ENCODE measurements at places on chromosomes 1 and 21.

- no peak for DNase-seq
These were observed 70.8 kb downstream of the RWDD3 start for GRCh38 chr1:95304803-95305202.

DNA sequence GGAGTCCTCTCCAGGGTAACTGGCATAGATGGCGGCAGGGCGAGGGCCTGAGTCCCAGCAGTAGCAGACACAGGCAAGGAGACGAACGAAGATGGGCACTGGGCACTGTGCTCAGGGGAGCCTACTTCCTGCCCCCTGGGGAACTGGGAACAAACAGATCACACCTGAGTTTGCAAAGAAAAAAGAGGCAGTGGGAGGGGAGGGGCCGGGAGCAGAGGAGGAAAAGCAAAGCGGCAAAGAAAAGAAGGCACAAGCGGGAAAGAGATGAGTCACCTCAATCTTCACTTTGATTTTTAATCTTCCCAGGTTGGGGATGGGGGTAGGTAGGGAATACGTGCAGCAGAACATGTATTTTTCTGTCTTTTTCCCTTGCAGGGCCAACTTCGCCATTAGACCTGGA is 44.0 kb downstream of the ZSCAN20 start:
- no peak for DNase-seq

DNA sequence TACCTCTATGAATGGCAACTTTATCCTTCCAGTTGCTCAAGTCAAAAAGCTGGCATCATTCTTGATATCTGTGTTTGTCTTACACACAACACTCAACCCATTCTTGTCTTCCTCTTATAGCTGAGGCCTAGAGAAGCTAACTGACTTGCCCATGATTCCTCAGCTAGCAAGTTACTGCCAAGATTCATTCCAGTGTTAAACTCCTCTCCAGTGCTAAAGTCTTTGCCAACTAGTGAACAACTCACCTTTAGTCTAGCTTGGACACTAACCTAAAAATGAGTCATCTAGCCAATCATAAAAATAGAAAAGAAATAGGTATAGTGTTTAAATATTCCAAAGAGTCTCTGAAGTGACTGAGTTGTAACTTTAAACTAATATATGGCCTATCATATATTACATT is 45.6 kb upstream of the RGS2 start:
- no peak for DNase-seq

DNA sequence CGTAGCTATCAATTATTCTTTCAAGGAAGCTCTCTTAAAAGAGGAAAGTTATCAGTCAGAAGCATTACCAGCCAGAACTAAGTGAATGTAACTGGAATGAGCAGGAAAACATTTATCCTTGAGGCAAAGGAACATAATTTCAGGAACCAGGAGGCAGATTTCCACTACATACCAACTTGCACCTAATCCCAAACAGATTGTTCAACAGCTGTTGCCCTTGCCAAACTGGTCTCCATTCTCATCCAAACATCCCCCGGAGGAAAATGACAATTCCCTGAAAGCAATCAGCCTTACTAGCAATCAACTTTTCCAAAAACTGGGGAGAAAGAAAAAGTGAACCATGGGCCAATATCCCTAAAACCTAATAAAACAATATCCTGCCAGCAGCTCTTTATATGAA is 35.0 kb downstream of the ENAH start:
- no peak for DNase-seq

GRCh38 chr1:160727316-160727640 is 11.8 kb upstream of the SLAMF7 start:
- DNase-seq = no peak

GRCh38 chr1:220219865-220220698 is 52.2 kb downstream of the RAB3GAP2 start:
- DNase-seq = no peak

- DNase-seq = no peak
These were observed 361.0 kb downstream of the ADGRL2 start for GRCh38 chr1:82161700-82162141.

- DNase-seq = no peak
These were observed 75.5 kb downstream of the CAMK2N1 start for GRCh38 chr1:20410503-20410902.

GRCh38 chr1:63916485-63917360 is 142.9 kb downstream of the ROR1 start:
- DNase-seq = no peak

DNA sequence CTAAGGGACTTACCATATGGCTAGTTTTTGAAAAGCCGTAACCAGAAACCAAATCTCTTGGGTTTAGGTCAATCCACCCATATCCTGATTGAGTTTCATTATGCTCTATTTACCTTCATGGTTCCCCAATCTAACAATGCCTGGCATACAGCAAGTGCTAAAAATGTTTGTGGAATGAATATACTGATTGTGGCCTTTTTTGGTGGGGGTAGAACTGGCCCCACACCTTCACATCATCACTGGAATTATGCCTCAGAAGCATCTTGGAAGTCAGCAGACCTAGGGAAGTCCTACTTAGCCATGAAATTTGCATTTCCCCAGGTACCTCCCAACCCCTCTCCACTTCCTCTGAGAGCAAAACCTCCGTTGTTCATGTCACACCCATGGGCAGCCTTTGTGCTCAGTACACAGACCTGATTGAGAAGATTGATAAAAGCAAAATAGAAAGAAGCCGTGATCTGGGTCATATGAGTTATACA is 17.8 kb upstream of the SLAMF1 start:
- no peak for DNase-seq

DNA sequence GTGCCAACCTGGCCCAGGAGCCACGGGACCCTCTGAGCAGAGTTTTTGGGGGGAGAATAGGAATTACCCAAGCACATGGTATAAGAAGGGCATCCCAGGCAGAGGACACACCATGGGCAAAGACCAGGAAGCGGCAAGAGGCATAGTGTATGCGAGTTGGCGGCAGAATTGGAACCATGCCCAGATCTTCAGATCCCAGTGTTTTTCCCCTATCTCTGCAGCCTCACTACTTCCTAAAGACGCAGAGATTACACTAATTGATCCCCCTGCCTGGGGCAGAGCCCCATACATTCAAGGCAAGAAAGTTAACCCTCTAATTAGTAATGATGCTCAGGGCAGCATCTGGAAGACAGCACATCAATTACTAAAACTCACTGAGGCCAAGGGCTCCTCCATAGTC is 48.2 kb downstream of the SYT2 start:
- no peak for DNase-seq

DNA sequence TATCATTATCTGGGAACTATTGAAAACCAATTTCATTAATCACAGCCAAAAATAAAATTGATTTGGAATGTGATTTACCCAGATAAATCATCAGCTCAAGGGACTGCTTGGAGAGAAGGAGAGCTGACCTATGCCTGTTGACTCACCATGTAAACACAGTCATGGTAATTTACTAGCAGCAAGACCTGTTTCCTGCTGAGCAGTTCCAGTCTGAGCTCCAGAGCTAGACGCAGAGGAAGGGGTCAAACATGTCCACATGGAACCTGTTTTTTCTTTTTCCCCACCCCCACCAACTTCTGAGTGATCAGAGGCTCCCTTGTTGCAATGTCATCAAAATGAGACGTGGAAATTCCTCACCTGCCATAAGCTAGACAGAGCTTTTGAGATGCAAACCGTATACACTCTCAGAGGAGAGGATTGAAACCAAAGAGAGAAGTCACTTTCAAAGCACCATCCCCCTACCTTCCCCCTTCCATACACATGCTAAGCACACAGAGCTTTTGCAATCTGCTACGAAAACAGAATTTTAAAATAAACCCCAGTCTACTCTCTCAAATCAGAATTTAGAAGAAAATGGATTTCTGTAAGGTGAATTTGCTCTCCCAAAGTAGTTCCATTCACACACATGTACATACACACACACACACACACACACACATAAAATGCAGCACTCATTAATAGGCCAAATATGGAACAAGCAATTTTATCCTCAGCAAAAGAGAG is 55.9 kb upstream of the PTGFRN start:
- no peak for DNase-seq

GRCh38 chr21:25643486-25643885 is 4.4 kb downstream of the JAM2 start:
- no peak for DNase-seq

- DNase-seq = no peak
These were observed 1581.4 kb downstream of the KCNT2 start for GRCh38 chr1:195026792-195027191.

- no peak for DNase-seq
These were observed 20.1 kb downstream of the SCAF4 start for GRCh38 chr21:31711745-31712285.

DNA sequence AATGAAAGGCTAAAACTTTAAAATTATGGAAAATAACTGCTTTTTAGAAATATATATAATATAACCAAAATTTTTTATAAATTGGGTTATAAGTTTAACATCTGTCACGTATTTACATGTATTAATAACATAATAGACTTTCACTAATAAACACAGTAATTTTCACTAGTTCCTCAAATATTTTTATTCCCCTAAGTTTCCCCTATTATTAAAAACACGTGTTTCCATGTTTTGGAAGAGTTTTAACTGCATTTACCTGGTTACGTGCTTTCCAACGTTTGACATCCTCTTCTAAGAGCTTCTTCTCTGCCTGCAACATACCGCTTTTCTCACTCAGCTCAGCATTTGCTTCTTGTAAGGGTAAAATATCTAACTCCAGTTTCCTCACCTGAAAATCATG is 34.3 kb downstream of the TPR start:
- DNase-seq = no peak

DNA sequence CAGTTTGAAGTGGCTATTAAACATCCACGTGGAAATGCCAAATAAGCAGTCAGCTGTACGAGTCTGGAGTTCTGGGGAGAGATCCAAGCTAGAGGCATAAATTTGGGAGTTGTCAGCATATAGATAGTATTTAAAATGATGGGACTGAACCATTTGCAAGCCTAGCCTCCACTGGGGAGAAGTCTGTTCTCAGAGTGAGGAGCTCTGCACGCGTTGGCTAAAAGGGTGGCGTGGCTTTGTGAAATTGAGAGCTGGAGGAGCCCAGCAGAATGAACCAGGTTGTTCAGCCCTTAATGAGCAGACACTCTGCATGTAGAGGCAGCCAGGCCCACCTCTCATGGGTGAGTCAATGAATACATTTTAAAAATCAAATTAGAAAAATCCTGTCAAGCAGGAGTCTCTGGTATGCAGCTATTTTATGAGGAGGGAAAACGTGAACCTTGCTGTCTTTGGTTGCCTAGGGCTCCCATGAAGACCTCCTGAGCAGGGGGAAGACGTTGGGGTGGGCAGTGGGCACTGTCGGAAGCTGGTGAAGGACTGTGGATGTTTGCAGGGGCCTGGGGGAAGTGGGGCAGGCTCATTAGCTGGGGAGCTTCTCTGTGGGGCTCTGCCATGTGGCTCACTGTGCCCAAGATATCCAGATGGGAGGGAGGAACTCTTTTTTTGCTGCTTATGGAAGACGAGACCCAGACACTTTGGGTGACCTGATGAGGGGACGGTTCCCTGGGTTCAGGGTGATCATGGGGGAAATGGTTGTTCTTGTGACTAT is 18.8 kb downstream of the TMCC2 start:
- no peak for DNase-seq

DNA sequence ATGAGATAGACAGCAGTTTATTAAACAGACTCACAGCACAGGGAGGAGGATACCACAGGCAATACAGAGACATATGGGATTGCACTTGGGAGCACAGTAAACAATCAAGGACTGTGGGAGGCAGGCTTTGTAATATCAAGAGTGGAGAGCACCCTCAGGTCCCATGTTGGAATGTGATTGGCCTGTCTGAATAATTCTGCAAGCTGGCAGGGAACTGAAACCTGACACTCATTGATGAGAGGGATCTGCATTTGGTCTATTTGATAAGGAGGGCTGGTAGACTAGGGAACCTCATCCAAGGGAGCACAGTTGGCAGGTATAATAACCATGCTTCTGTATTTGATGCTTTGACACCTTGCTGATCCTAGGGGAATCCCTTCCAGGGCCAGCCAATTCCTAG is 69.9 kb upstream of the PRMT6 start:
- DNase-seq = no peak

GRCh38 chr21:34018185-34018584 is 55.2 kb upstream of the MRPS6 start:
- no peak for DNase-seq

GRCh38 chr1:55578646-55579045 is 363.5 kb upstream of the USP24 start:
- no peak for DNase-seq

DNA sequence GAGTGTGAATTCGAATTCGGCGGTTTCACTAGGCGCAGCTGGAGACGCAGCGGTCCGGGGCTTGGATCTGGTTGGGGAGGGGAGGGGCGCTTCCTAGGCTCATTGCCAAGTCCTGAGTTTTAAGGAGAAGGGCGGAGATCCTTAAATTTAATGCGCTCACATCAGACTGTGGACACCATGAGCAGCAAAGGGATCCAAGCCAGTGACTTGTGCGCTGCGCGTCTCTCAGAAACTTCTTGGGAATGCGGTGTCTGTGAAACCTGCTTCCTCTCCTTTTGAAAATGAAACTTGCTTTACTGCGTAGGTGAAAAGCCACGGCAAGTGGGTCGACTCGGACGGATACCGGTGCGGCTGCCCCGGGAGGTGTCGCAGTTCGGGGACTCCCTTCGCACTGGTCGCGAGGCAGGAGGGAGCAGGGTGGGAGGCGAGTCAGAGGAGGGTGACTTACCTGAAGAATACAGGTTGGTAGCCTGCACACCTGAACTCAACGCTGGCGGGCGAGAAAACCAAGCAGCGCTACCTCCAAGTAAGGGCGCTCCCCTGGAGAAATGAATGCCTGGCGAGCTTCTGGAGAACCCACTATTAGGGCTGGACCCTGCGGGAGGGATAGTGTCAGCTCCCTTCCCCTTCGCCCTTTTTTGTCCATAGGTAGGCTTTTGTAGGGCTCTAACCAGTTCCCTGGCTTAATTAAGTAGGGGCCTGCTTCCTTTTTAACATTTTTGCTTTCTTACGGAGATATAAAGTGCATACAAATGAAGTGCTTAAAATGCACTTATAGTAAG is 992 bp downstream of the TENT5C start:
- DNase-seq = peak; percentile 80

GRCh38 chr21:41210426-41211059 is 42.6 kb downstream of the BACE2 start:
- DNase-seq = no peak

GRCh38 chr21:35476621-35477395 is 427.7 kb upstream of the RUNX1 start:
- DNase-seq = no peak

GRCh38 chr1:201295346-201295745 is 12.0 kb downstream of the PKP1 start:
- DNase-seq = no peak

GRCh38 chr1:3384407-3384806 is 70.1 kb upstream of the ARHGEF16 start:
- no peak for DNase-seq

DNA sequence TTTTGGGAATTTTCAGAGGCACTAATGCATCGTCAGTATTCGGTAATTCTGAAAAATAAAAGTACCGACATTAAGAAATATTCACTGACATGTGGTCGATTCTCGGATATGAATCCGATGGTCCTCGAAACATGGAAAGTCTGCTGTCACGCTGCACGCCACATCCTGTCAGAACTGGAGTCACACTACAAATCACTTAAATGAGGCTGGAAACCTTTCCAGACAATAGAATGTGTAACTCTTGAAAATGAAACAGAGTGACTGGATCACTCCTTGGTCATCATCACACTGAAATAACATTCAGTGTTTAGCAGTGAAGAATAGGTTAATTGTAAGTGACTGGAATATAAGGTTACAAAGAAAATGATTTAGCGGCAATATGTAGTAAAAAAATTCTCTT is 620.1 kb upstream of the ADAMTS5 start:
- no peak for DNase-seq

GRCh38 chr1:151221616-151222015 is 23.3 kb downstream of the PIP5K1A start:
- DNase-seq = no peak

All from activated CD8-positive, alpha-beta memory T cell treated with anti-CD3 and anti-CD28 coated beads for 24 hours (primary cell).